ENCODE measurements at places on chromosomes 13 and 19. TPM values are rescaled to one million over a fixed set of nuclear protein-coding genes. Genes with fewer than 3 reads are reported as not detected.
A peak's percentile ranks its signal among the peaks of the same experiment; 100 is the strongest.

DNA sequence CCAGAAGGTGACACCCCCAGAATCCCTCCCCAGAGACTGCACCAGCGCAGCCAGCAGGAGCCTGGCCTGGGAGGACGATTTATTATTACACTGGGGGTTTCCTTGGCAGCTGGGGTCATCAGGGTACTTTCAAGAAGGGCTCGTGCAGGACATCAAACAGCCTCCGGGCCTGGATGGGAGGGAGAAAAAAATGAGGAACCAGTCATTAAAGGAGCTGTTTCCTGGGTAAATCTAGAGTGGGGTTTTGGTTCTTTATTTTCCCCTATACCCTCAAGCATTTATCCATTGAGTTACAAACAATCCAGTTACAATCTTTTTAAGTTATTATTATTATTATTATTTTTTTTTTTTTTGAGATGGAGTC is 3.1 kb downstream of the POLR1G start:
- peaks cover 43% of the 10 kb centered on the region for H3K36me3 ChIP-seq
- no peaks in the 10 kb centered on the region for H3K27me3 ChIP-seq
- no peak overlapping the region for H3K4me3 ChIP-seq

- no peak overlapping the region for H3K4me3 ChIP-seq
- no peak for DNase-seq
- H3K27ac ChIP-seq = no peak overlapping the region
- peaks cover 29% of the 10 kb centered on the region for H3K27me3 ChIP-seq
- no peaks in the 10 kb centered on the region for H3K36me3 ChIP-seq
Measured at GRCh38 chr19:3908266-3909054, 24.4 kb upstream of the NMRK2 start.

DNA sequence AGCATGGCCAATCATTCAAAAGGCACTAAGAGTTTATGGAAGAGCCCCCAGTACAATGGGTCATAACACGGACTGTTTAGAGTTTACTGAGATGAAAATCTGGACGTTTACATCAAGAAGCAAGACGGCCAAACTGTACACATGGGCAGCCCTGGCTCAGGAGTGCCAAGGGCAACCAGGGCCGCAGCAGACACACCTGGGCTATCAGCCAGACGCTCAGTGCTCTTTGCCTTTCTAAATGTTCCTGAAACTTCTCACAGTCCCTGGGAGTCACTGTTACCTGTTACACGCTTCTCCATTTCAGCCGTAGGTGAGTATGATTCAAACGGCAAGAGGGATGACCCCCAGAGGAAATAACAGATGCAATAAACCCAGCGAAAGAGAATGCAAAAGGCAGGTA is 64.5 kb downstream of the ABCC4 start:
- H3K4me3 ChIP-seq = no peak overlapping the region
- H3K4me1 ChIP-seq = no peaks in the 10 kb centered on the region
- DNase-seq = no peak

DNA sequence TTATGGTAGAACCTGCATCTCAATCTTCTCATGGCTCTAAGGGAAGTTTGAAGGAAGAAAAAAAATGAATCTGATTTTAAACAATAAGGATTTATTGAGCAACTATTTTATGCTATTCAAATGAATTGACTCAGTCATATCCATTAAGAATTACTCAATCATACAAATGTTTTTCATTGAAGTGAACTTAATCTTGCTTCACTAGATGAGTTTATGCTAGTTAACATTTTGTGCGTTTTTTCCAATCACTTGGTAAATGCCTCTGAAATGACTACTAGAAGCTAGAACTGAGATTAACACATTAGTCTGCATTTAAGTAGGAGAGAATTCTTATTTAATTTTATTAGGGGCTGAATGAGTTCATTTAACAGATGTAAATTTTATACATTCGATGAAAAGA is 25.2 kb downstream of the RXFP2 start:
- no peak for DNase-seq
- H3K36me3 ChIP-seq = no peaks in the 10 kb centered on the region
- no peaks in the 10 kb centered on the region for H3K27me3 ChIP-seq
- H3K4me3 ChIP-seq = no peak overlapping the region

KLK2 gene
- total RNA-seq = not detected

NANOS3 gene
- total RNA-seq = not detected

DNA sequence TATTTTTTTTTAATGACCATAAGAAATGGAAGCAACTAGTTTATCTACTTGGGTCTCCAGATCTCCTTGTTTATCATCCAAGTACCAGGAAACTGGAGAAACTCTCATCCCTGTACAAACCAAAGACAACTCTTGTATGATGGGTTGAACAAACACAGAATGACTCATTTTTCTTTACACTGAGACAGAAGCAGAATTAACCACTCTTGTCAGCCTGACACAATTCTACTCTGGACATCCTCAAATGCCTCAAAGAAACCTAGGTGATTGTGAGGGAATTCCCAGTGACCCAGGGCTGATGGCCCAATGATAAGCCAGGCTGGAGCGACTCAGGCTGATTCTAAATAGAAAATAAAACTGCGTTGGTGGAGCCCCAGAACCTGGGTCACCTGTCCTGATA is 151.5 kb downstream of the ZNF737 start:
- H3K4me1 ChIP-seq = no peaks in the 10 kb centered on the region
- peaks cover under 1% of the 10 kb centered on the region for H3K36me3 ChIP-seq
- H3K27me3 ChIP-seq = no peaks in the 10 kb centered on the region
- no peak overlapping the region for H3K4me3 ChIP-seq
- no peak for DNase-seq
- no peak overlapping the region for H3K27ac ChIP-seq

TCF3 gene
- 53.6 TPM for total RNA-seq

DNA sequence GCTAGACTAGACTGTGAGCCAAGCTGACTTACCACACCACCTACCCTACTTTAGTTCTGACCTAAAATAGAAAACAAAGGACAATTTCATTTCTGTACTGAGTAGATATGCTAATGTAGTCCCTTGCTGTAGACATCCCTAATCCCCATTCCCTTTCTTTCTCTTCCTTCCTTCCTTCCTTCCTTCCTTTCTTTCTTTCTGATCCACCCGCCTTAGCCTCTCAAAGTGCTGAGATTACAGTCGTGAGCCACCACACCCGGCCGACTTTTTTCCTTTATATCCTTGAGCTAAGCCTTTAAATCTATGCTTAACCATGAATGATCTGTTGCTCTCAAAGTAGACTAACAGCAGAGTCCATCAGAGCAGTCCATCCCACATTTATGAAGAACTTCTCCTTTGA is 465.0 kb downstream of the SLITRK6 start:
- DNase-seq = no peak
- no peak overlapping the region for H3K27ac ChIP-seq
- no peaks in the 10 kb centered on the region for H3K27me3 ChIP-seq

DNA sequence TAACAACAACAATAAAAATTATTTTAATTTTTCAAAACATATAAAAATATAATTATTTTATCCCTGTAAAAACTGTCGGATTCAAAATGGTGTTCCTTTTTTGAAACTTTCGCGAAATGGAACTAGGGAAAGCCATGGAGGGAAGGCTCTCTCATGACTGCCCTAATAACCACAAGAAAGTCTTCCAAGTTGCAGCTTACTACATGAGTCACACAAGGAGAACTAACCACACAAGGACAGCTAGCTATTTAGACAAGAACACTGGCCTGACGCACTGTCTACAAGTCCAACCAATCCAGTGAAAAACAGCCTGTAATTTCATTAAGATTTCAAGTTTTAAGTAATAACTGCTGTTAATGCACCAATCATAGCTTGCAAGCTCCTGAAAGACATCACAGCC is 319.2 kb upstream of the PCDH9 start:
- H3K4me3 ChIP-seq = no peak overlapping the region
- H3K27me3 ChIP-seq = no peaks in the 10 kb centered on the region
- H3K27ac ChIP-seq = no peak overlapping the region
- H3K4me1 ChIP-seq = no peaks in the 10 kb centered on the region

- H3K27ac ChIP-seq = peak overlapping the region; percentile 96
- H3K4me1 ChIP-seq = peaks cover 46% of the 10 kb centered on the region
- DNase-seq = no peak
- no peaks in the 10 kb centered on the region for H3K27me3 ChIP-seq
- H3K4me3 ChIP-seq = peak overlapping the region; percentile 85
Measured at GRCh38 chr13:99085808-99086266, 108.0 kb upstream of the DOCK9 start.

DNA sequence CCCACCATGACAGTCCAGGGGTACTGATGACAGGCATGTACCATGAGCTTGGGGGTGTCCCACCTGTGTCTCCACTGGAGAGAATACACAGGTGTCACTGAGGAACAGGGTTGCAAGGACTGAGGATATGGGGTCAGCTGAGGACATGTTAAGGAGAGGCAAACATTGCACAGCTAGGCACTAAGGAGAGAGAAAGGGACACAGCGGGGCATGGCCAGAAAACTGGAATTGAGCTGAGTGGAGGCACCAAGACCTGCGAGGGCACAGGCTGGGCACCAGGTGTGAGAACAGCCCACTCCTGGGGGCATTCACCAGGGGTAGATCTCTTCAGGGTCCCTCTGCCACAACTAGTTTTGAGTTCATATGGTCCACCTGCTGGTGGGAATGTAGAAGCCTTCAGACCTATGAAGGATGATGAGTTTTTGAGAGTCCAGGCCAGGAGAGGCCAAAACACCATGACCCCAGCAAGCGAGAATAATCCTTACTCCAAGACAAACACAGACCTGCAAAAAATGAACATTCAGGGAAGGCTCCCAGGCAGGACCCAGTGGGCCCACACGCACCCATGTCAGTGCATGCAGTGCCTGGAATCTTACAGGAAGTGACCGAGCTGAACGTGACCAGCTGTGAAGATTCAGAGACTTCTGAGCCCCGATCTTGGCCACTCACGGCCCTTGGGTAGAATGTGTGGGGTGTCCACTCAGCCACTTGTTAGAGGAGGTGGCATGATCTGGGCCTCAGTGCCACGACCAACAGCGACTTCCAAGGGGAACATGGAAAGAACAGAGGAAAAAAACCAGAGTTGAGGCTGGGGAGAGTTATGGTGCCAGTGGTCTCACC is 1.4 kb upstream of the ZNF584 start:
- peaks cover 18% of the 10 kb centered on the region for H3K4me1 ChIP-seq
- H3K4me3 ChIP-seq = peak overlapping the region; percentile 92
- peak overlapping the region; percentile 92 for H3K27ac ChIP-seq
- H3K36me3 ChIP-seq = no peaks in the 10 kb centered on the region
- no peaks in the 10 kb centered on the region for H3K27me3 ChIP-seq

GRCh38 chr13:106100171-106100919 is 435.1 kb downstream of the EFNB2 start:
- H3K27ac ChIP-seq = no peak overlapping the region
- no peak overlapping the region for H3K4me3 ChIP-seq
- no peak for DNase-seq
- H3K36me3 ChIP-seq = no peaks in the 10 kb centered on the region

GJB6 gene
- not detected for total RNA-seq

- peaks cover 42% of the 10 kb centered on the region for H3K4me1 ChIP-seq
- H3K4me3 ChIP-seq = no peak overlapping the region
- peaks cover 49% of the 10 kb centered on the region for H3K36me3 ChIP-seq
- DNase-seq = no peak
- H3K27me3 ChIP-seq = no peaks in the 10 kb centered on the region
Measured at GRCh38 chr19:6733338-6734095, 3.9 kb downstream of the GPR108 start.

NCAN gene
- total RNA-seq = not detected

DNA sequence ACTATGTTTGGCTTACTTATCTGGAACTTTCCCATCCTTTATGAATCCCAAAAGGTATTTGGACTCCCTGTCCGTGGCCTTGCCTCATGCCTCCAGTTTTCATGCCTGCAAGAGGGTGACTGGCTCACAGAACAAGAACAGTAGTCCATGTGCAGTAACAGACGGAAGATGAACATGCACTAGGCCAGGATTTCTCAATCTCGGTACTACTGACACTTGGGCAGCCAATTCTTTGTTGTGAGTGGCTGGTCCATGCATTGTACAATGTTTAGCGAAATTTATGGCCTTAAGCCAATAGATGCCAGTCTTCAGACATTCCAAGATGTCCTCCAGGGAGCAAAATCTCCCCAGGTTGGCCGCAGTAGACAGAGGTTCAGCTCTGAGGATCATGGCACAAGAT is 61.9 kb downstream of the DOCK9 start:
- no peak for DNase-seq
- H3K4me3 ChIP-seq = no peak overlapping the region
- H3K27me3 ChIP-seq = no peaks in the 10 kb centered on the region
- H3K36me3 ChIP-seq = peaks cover 36% of the 10 kb centered on the region
- H3K4me1 ChIP-seq = peaks cover 34% of the 10 kb centered on the region
- H3K27ac ChIP-seq = no peak overlapping the region

HPN gene
- 0.86 TPM for total RNA-seq

GRCh38 chr13:80866921-80867320 is 526.0 kb upstream of the SPRY2 start:
- no peak for DNase-seq
- no peaks in the 10 kb centered on the region for H3K4me1 ChIP-seq
- H3K27me3 ChIP-seq = no peaks in the 10 kb centered on the region
- no peak overlapping the region for H3K4me3 ChIP-seq
- H3K27ac ChIP-seq = no peak overlapping the region
- H3K36me3 ChIP-seq = no peaks in the 10 kb centered on the region

DNA sequence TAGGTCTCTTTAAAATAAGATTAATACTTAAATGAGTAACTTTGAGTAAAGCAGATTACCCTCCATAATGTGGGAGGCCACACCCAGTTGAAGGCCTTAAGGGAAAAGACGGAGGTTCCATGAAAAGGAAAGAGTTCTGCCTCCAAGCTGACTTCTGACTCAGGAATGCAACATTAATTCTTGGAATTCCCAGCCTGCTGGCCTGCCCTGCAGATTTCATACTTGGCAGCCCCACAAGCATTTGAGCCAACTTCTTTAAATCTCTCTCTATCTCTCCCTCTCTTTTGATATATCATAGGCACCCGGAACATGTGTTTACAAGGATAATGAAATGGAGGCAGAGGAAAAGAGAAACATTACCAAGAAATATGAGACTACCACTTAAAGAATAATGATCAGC is 902.3 kb upstream of the MIR17HG start:
- no peaks in the 10 kb centered on the region for H3K36me3 ChIP-seq
- peak overlapping the region; percentile 15 for H3K27ac ChIP-seq
- peaks cover 7% of the 10 kb centered on the region for H3K4me1 ChIP-seq
- no peaks in the 10 kb centered on the region for H3K27me3 ChIP-seq
- DNase-seq = no peak

All from esophagus muscularis mucosa (tissue), 4 donors.